Cardiac septum (tissue), 1 donor: ENCODE measurements at places on chromosomes 6 and 20.

GRCh38 chr20:22946596-22946995 is 88.5 kb upstream of the SSTR4 start:
- DNase-seq: no peak

DNA sequence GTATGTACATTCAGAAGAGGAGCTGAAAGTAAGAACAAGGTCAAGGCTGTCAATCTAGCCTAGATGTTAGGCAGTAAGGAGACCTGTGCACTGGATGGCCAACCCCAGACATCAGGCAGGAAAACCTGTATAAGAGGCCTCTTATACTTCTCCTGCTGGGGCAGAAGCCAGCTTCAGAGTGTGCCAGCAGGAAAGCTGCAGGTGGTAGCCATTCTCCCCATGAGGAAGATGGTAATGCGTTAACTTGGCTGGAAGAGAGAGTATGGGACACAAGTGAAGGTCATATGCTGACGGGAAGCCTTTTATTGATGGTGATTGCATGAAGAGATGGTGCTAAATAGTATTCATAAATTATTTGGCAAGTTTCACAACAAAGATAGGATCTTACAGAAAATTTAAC is 20.6 kb downstream of the NHLRC1 start:
- no peak for DNase-seq

GRCh38 chr20:44590980-44591778 is 8.8 kb downstream of the PKIG start:
- peak; percentile 66 for DNase-seq

GRCh38 chr6:88304520-88304919 is 138.4 kb upstream of the CNR1 start:
- no peak for DNase-seq

GRCh38 chr6:43192911-43193310 is 10.9 kb downstream of the CUL9 start:
- no peak for DNase-seq

DNA sequence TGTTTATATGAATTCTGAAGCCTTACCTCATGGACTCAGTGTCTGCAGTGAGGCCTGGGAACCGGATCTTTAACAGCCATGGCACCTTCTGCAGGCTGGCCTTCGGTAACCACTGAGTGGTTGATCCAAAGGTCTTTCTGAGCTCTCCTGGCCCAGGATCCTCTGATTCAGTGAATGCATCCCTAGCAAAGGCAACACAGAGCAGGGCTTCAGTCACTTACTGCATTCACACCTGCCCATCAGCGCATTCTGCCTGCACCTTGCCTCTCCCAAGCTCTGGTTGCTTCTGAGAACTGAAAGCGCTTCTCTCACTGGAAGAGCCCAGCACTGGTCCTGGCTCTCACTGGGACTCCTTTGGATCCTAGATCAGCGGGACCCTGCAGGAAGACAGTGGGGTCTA is 8.4 kb upstream of the CST9 start:
- no peak for DNase-seq

GRCh38 chr6:27883136-27883535 is 29.1 kb downstream of the OR2B2 start:
- DNase-seq: no peak

DNA sequence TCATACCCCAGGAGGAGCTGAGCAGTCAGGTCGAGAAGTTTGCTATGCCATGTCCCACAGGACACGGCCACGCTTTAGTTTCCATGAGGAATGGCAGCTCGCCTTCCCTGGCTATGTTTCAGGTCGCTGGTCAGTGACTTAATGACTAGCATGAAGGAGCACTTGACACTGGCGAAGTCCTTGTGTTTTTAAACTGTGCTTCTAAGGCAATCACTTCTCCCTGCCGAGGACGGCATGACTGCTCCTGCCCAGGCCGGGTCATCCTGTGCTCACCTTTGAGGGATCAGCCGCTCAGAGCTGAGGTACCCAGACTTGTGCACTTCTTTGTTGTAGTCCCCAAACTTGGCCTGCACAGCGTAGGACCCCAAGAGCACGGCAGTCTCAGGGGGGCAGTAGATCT is 34.1 kb downstream of the EZR start:
- no peak for DNase-seq

DNA sequence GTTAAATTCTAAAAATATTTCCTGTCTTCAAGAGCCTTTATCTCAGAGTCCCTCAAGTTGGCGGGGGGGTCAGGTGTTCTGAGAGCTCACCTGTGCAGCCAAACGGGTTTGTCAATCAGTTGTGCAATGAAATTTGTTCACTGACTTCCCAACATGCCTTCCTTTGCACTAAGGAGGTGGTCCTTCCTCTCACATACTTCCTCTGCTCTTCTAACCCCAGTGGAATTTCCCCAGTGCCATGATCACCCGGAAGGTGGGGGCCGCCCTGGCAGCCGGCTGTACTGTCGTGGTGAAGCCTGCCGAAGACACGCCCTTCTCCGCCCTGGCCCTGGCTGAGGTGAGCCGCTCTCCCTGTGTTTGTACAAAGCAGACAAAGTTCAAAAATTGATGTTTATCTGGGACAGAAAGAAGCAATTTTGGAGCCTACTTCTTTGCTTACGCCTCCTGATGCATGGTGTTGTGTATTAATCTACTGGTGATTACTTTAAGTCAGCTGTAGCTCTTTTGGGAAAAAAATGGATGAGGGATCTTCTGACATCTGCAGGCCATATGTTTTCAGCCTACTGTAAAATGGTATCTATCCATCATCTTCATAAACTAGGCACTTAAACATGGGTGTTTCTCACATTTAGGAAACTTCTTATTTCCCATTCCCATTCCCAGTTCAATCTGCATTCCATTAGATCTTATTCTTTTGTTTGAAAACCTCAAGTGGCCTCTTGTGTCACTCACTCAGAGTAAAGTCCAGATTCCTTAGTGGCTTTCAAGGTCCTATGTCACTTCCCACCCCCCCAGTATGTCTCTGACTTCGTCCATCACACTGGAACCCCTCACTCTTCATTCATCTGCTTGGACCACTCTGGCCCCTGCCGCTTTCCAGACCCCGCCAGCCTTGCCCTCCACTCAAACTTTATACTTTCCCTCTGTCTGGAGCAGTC is 10.1 kb downstream of the ALDH5A1 start:
- no peak for DNase-seq

- no peak for DNase-seq
Measured at GRCh38 chr20:20096421-20096820, 44.1 kb downstream of the CFAP61 start.

- no peak for DNase-seq
Measured at GRCh38 chr6:192313-192664, 100.0 kb upstream of the DUSP22 start.

DNA sequence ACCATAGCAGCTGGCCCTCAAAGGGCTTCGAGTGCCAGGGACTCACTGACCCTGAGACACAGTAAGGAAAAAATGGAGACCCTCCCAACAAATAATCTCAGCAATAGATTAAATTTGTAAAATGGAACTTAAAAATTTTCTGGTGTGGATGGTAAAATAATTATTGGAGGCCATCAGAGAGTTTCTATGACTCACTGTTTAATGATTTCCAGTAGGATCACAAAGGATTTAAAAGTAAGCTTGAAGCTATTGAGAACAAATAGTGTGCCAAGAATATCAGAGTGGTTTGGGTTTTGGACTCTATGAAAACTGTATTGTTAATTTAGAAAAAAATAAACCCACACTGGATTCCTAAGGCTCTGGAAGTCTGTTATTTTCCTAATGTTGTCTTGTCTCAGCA is 115.2 kb upstream of the AKIRIN2 start:
- no peak for DNase-seq

GRCh38 chr6:22413681-22414311 is 117.0 kb upstream of the PRL start:
- DNase-seq: no peak

DNA sequence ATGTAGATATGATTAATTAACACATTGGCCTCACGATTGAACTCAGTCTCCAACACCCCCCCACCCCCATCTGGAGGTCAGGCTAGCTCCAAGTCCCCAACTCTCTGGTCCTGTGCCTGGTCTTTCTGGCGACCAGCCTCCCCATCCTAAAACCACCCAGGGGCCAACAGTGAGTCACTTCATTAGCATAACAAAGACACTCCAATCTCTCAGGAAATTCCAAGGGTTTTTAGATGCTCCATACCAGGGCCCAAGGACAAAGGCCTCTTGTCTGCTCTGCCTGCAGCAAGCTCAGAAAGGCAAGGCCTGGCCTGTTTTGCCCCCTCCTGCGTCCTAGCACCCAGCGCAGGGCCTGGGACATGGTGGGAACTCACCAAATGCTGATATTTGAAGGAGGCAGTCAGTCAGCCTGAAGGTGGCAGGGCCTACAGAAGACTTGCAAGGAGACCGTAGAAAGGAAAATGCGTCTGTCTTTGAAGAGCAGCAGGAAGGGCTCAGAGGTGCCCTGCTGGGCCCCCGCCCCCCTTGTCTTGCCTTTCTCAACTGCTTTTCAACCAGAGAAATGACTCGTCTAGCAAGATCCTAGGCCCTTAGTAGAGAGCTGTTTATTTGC is 184.7 kb downstream of the CDH4 start:
- DNase-seq: peak; percentile 43

GRCh38 chr20:33733654-33734576 is 2.1 kb downstream of the ZNF341 start:
- no peak for DNase-seq

DNA sequence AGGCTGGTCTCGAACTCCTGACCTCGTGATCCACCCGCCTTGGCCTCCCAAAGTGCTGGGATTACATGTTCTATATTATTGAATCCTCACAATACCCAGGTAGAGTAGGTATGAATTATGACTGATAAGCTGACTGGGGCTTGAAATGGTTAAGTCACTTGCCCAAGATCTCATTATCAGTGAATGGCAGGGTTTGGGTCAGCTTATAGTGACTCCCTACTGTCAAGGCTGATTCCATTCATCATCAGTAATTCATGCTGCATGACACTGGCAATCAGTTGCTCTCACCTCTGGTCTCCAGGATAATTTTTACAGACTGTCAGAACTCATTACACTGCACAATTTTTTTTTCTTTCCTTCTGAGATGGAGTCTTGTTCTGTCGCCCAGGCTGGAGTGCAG is 127.6 kb downstream of the KIF13A start:
- DNase-seq: no peak

- DNase-seq: no peak
Measured at GRCh38 chr6:3841711-3842565, 7.2 kb upstream of the FAM50B start.

GRCh38 chr20:3275064-3275935 is 36.3 kb upstream of the SLC4A11 start:
- no peak for DNase-seq

- DNase-seq: no peak
Measured at GRCh38 chr6:2783188-2783963, 18.2 kb downstream of the WRNIP1 start.

GRCh38 chr6:119821380-119821779 is 471.8 kb upstream of the MAN1A1 start:
- DNase-seq: no peak

- DNase-seq: no peak
Measured at GRCh38 chr20:58403272-58403671, 14.2 kb downstream of the VAPB start.
